ENCODE measurements at places on chromosomes 7 and 10.

- no peak for DNase-seq
Measured at GRCh38 chr7:158365267-158365666, 222.4 kb downstream of the PTPRN2 start.

DNA sequence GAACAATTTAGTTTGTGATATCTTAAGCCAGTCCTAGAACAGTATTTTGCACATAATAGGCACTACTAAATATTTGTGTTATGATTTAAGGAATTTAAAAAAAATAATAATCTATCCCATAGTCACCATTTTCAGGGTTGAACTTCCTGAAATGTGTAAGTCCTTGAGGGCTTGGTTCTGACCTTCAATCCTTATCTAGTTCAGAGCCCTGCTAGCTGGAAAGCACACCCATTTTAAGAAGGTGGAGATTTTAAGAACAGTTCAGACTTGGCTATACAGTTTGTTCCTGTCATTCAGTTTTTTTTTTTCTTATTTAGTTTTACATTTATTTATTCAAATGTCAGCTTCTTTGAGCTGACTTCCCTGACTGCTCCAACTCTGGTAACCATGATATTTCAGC lies 183.4 kb upstream of the MAGI2 start:
- DNase-seq = no peak

DNA sequence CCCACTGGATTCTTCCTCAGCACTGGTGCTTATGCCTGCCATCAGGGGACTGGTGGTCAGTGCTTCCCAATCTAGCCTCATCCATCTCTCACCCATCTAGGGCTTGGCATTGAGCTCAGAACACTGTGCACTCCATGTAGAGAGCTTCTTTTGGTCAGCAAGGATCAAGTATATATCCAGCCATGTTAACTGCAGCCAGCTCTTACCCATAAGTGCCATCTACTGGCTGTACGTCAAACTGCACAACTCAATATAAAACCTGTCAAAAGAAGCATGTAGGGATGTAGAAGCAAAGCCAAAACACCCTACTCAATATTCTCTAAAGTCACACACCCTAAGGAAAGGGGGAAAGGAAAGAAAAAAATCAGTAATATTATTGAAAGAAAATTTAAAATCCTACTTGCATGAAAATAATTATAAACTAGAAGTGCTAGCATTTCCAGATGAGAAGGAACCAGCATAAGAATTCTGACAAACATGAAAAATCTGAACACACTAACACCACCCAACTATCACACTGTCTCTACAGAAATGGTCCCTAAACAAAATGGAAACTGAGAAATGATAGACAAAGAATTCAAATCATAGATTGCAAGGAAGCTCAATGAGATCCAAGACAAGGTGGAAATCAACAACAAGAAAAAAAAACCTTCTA lies 531.1 kb upstream of the STEAP1 start:
- no peak for DNase-seq

DNA sequence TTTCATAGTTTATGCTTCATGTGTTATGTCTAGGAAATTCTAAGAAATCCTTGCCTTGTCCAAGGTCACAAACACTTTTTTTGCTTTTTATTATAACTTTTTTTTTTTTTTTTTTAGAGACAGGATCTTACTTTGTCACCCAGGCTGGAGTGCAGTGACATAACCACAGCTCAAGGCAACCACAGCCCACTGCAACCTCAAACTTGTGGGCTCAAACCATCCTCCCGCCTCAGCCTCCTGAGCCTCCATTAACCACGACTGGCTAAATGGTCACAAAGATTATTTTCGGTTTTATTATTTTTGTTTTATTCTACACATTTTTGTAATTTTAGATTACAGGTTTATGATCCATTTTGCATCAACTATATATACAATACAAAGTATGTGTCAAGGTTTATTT lies 7.1 kb upstream of the FAM204A start:
- DNase-seq = no peak

GRCh38 chr10:112115781-112116385 lies 67.7 kb downstream of the GPAM start:
- no peak for DNase-seq

- no peak for DNase-seq
Measured at GRCh38 chr7:54960517-54960916, 58.3 kb upstream of the EGFR start.

- DNase-seq = no peak
Measured at GRCh38 chr10:62619413-62619738, 185.1 kb upstream of the ADO start.

GRCh38 chr7:136853654-136854053 lies 14.8 kb upstream of the CHRM2 start:
- no peak for DNase-seq

GRCh38 chr7:1160670-1161021 lies 650 bp upstream of the ZFAND2A start:
- DNase-seq = no peak

GRCh38 chr10:24446739-24447138 lies 237.8 kb downstream of the KIAA1217 start:
- DNase-seq = no peak

DNA sequence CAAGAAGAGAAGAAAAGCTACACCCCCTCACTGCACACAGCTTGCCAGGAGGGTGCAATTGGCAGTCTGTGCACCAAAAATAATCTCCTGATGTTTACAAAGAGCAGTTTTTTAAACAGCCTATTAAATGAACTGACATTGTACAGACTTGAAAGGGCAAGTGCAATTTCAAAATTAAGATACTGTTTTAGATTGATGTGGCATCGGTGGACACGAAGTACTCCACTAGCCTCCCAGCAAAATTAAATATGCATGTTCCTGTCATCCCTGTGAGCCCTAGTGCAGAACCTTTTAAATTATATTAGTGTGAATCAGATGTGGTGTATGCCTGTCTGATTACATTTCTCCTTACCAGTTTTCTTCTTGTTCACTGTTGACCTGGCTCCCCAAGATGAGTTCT lies 87.9 kb downstream of the WIPF3 start:
- DNase-seq = no peak

- no peak for DNase-seq
Measured at GRCh38 chr7:131957338-131958020, 401.1 kb upstream of the PODXL start.

GRCh38 chr7:93378131-93378760 lies 146.1 kb downstream of the VPS50 start:
- no peak for DNase-seq

DNA sequence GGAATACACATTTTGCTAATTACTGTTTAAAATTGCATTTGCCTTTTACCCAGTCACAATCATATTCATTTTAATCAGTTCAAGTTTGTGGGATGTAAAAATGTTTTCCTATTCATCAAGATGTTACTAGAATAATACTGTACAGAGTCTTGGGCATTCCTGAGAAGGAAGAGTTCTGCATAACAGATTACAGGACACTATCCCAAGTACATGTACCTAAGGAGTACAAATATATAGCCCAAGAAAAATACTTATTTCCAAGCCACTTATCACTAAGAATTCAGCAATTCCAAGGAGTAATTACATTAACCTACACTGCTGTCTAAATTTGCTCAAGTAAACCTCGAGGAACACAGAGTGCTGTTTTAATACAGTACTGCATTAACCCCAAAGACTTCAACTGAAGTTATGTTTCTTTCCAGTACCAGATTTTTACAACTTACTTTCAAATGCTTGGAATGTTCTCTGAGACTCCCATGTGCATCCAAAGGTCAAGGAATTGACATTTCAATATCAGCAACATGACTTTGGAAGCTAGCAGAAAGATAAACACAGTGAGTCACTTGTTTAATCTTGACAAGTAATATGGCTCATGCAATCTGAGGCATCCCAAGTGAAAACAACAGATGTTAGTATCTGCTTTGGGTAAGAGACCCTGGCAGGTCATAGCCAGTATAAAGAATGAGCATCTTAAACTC lies 125.4 kb upstream of the BET1 start:
- no peak for DNase-seq

- no peak for DNase-seq
Measured at GRCh38 chr7:68752485-68753178, 845.6 kb upstream of the AUTS2 start.

DNA sequence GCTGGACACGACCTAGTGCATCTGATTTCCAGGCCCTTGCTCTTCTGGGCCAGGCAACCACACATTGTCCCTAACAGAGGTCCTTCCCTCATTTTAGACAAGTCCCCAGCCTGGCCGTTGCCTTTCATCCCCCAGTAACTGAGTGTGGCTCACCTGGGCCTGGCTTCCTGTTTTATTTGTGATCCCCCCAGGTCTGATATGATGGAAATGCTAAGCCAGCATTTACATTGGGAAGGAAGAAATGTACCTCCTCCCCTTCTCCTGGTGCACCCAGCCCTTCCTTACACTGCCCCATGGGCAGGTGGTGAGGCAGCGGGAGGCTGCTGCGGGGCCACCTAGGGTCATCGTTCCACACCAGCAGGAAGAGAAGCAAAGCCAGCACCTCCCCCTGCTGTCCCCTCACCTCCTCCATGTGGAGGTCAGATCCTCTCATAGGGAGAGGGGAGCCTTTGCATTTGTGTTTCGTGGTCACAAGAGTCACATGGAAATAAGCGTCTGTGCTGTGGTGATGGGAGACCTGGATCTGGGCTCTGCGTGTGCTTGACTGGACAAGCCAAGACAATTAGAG lies 108.8 kb downstream of the GLRX3 start:
- no peak for DNase-seq

- DNase-seq = no peak
Measured at GRCh38 chr7:32164341-32164996, 94.3 kb upstream of the PDE1C start.

- peak; percentile 12 for DNase-seq
Measured at GRCh38 chr10:47165711-47166404, 134.1 kb upstream of the GDF10 start.

DNA sequence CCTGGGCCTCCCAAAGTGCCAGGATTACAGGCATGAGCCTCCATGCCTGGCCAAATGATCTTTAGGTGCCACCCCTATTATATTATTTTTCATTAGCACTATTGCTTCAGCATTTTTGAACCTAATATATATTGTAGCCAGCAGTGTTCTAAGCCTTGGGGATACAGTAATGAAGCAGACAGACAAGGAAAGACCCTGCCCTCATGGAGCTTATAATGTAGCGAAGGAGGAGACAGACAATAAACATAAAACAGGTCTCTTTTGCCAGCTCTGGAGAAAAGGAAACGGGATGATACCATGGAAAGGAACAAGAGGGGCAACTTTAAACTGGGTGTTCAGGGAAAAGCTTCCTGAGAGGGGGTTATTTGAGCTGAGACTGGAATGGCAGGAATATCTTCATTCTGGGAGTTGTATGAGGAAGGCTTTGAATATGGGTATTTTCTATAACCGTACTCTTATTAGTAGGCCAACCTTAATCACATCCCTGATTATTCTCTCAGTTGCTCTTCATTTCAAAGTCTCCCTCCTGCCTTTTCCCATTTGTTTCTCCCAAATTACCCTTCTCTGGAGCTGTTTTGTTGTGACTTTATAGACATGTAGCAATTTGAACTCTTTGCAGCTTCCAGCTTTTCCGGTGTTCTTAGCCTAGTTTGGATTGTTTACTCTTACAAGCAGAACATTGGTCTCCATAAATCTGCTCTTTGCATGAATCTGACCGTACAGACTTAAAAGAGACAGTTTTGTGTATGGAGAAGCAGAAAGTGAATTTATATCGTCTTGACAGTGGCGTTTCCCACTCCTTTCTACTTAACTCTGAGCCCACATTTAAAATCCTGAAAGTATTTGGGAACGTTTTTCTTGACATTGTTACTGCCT lies 19.0 kb downstream of the PRKAR2B start:
- DNase-seq = no peak

Data from T-helper 17 cell (primary cell).